ENCODE measurements at places on chromosomes 7 and 10.

DNA sequence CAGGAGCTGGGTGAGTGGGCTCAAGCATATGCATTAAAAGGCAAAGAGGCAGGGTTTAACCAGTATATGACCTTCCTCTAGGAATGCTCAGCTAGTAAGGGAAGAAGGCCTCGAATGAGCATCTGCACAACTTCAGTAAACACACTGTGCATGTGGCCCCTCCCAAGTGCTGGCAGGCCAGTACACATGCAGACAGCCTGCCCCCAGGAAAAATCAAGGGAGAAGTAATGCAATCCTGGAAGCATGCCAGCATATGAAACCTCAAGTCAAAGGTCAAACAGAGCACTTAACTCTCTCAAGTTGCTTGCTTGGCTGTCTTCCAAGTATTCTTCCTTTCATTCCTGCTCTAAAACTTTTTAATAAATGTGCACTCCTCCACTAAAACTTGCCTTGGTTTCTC lies 208.4 kb downstream of the ACTR3B start:
- DNase-seq: no peak

DNA sequence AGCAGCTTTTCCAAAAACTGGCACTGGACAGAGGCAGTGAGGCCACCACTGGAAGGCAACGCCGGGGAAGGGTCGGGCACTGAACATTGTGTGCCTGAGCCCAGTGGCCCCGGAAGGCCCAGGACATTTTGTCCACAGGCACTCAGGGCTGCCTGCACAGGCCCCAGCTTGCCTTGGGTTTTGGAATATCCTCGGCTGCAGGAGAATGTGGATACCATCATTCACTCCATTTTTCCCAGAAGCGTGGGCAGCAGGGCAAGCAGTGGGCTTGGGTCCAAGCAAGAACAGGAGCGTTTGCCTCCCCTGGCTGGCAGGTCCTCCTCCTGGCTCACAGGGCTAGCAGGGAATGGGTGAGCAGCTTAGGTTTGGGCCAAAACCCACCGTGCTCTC lies 147.4 kb downstream of the EBF3 start:
- DNase-seq: no peak

- DNase-seq: no peak
Observed at GRCh38 chr10:29106287-29106686, 182.6 kb upstream of the LYZL1 start.

GRCh38 chr10:78729366-78729765 lies 339.4 kb upstream of the ZMIZ1 start:
- DNase-seq: no peak

DNA sequence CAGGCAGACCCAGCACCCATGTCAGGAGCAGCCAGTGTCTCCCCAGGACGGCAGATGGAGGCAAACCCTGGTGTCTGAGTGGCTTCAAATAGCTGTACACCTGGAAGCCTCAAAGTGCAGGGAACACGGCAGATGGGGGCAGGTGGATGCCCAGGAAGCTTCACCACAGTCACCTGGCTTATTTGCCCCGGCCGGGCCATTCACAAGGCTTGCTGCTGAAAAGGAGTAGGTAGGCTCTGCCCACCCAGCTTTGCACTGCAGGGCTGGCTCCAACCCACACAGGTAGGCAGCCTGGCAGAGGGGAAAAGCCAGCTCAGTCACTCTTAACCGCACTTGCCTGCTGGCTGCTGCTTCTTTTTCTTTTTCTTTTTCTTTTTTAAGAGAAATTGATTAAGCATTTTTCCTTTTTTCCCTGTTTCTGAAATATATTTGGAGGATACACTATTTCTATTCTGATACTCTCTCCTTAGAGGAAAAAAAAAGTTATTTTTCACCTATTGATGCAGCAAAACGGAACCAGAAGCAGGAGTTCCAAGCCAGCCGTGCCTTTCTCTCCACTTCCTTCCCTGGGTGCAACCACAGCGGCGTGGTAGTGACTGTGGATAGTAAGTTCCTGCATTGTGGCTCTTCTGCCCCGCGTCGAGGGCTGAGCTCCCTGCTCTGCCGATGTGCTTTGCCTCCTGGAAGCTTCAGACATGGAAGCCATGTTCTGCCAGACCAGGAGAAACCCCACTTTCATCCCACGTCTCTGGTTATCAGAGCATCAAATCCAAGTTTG lies 118.3 kb downstream of the KLF6 start:
- peak; percentile 55 for DNase-seq

DNA sequence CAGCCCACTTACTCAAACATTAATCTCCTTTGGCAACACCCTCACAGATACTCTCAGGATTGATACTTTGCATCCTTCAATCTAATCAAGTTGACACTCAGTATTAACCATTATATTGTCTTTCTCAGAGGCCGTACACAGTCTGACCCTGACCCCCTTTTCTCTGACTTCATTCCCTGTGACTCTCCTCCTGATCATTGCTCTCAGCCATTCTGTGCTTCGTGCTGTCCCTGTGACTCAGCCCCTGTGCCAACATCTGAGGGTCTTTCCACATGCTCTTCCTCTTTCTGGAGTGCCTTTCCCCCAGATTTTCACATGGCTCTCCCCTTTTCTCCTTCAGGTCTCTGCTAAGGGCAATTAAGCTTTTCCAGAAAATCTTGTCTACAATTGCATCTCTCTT lies 289.0 kb upstream of the PHYHIPL start:
- DNase-seq: no peak

GRCh38 chr7:135262623-135263320 lies 29.1 kb downstream of the STRA8 start:
- DNase-seq: no peak

- no peak for DNase-seq
Observed at GRCh38 chr7:120583899-120584586, 273.9 kb downstream of the TSPAN12 start.

- no peak for DNase-seq
Observed at GRCh38 chr10:72784551-72785351, 92.8 kb downstream of the MCU start.

GRCh38 chr7:70352906-70353305 lies 754.6 kb downstream of the AUTS2 start:
- DNase-seq: no peak

DNA sequence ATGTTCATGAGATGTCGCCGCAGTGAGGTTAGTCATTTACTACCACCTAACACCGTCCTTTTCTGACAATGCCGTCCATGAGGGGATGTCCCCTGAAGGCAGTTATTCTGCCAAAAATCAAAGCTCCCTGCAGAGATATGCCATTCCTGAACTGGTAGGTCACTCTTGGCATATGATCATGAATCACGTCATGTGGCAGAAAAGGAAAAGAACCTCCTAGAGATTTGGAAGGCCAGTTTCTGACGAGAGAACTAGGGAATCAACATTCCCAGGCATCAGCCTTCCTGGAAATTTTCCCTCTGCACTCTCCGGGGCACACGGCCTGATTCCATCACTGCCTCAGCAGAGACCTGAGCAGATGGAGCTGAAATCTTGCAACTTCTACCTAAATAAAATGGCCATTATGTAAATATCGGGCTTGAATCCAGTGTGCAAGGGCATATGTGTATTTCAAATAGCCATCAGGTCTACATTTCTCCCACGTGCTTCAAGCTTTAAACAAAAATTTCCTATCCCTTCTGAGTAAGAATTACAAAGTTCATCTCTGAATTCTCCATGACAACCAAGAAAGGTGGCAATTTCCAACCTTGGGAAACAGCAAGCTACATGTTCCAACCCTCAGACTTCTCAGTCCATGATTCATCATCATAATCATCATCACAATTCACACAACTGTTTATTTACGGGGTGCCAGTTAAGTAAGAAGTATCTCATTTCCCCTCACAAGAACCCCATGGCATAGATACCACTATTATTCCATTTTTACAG lies 46.5 kb downstream of the AMPH start:
- no peak for DNase-seq

- no peak for DNase-seq
Observed at GRCh38 chr7:67518580-67518979, 521.9 kb downstream of the TYW1 start.

GRCh38 chr10:51915031-51915542 lies 215.7 kb upstream of the CSTF2T start:
- DNase-seq: no peak

GRCh38 chr10:29714096-29714874 lies 79.5 kb upstream of the SVIL start:
- DNase-seq: no peak

GRCh38 chr7:131108212-131108940 lies 219.3 kb upstream of the MKLN1 start:
- no peak for DNase-seq

- peak; percentile 49 for DNase-seq
Observed at GRCh38 chr10:14971867-14972448, 12.8 kb downstream of the MEIG1 start.

DNA sequence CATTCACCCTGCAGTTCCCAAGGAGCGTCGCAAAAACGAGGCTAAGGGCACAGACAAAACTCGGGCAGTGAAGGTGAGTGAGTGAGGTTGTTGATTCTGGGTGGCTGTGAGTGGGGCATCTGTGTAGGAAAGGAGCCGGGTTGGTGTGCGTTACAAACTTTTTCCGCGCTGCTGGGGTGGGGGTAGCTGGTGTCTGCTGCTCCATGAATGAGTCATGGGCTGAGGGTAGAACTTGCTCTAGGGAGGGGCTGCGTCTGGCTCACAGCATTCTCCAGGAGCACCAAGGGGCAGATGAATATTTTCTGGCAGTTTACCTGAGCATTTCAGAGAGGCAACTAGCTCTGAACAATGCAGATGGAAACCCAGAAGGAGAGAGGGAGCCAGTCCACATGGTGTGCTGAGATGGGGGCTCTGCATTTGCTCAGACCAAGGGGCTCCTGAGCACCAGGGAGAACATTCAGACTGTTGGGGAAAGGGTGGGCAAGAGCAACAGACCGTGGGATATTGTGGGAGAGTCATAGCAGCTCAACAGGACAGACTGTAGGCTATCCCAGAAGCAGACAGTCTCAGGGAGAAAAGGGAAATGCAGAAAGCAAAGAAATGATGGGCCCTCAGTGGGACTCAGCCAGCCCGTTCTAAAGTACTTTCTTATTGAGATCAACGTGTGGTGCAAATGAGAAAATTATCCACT lies 18.8 kb downstream of the NOBOX start:
- DNase-seq: peak; percentile 42

- no peak for DNase-seq
Observed at GRCh38 chr10:99788598-99789256, 6.3 kb downstream of the ABCC2 start.

- no peak for DNase-seq
Observed at GRCh38 chr10:90136731-90137316, 435.4 kb downstream of the KIF20B start.

GRCh38 chr10:96124230-96125141 lies 5.6 kb upstream of the ZNF518A start:
- DNase-seq: no peak

- DNase-seq: no peak
Observed at GRCh38 chr10:17915181-17915580, 36.5 kb upstream of the SLC39A12 start.

Measured in activated naive CD4-positive, alpha-beta T cell treated with Interleukin-2 at 50 U/mL for 16 hours (primary cell).